GM20000 (cell line): ENCODE measurements at places on chromosomes 1 and 21.

DNA sequence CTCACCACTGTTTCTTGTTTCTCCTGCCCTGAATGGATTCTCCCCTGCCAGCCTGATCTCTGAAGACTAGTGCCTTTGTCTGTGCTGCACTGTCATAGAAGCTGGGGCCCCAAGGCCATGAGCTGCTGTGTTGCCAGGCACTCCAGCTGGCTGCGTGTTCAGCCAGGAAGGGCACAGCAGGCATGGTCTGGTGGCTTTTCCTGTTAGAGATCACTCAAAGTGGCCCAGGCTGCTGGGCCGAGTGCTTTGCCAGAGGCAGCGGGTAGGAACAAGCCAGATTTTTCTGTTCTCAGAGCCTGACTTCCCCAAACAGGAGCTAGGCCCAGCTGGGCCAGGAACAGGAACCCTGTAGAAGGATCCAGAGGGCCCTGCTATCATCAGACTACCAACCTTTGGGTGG is 5.2 kb downstream of the ADPRS start:
- no peak for DNase-seq

- no peak for DNase-seq
Measured at GRCh38 chr1:170414989-170415709, 116.8 kb upstream of the GORAB start.

- DNase-seq, result no peak
Measured at GRCh38 chr1:113538225-113538624, 147.9 kb downstream of the MAGI3 start.

GRCh38 chr21:23876925-23877558 is 1730.2 kb downstream of the MRPL39 start:
- DNase-seq, result no peak

- DNase-seq, result no peak
Measured at GRCh38 chr1:11930571-11931445, 3.7 kb upstream of the PLOD1 start.

- DNase-seq, result no peak
Measured at GRCh38 chr1:160674415-160674814, 27.6 kb upstream of the SLAMF1 start.

DNA sequence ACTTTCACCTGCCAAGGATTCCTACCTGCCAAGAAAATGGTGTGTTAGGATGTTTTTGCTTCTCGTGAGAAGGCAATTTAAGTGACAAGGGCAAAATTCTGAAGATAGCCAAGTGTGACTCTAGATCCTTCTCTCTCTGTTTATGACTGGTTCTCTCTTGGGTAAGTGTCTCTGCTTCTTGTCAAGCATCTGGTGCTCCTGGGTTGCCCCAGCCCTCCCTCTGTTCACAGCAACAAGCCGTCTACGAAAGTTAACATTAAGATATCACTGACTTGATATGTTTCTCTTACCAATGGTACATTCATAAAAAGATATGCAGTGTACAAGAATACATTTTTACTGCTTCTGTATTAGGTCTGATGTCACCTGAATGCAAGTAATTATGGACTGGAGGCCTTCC is 55.4 kb downstream of the PROX1 start:
- DNase-seq, result no peak

DNA sequence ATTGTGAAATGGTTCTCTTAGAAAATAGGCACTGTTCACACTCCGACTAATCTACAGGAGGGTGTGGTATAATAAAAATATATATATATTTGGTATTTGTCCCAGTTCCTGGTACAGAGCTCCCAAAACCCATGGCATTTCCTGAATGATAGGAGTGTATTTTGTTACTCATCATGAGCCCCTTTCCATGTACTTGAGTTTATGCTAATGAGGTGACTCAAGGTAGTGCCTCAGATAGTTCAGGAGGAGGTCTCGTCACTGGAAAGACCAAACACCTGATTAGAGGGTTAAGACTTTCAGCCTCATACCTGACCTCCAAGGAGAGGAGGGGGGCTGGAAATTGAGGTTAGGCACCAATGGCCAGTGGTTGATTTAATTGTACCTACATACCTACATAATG is 57.9 kb downstream of the TTC3 start:
- DNase-seq, result no peak

DNA sequence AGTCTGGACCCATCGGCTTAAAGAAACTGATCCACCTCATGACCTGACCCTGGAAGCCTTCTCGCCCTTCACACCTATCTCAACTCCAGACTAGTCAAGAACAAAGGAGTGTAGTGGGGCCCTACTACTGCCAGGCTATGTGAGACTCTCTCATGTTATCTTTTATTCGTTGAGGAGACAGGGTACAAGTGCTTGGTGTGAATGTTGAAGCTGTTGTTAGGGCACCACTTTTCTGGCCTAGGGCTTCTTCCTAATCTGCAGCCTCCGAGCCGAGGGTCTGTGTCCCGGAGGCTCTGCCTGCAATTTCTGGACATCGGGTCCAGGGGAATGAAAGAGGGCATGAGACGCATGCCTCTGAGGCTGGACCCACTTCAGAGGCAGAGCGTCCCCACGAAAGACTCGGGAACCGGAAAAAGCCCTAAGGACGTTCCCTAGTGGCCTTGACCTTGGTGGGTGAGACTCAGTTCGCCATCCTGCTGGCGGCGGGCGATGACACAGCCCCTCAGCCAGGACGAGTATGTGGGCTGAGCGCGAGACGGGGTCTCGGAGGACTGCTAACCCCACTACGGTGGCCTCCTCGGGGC is 671 bp downstream of the DNAJC11 start:
- no peak for DNase-seq

- no peak for DNase-seq
Measured at GRCh38 chr1:59698386-59698785, 116.4 kb upstream of the HOOK1 start.

DNA sequence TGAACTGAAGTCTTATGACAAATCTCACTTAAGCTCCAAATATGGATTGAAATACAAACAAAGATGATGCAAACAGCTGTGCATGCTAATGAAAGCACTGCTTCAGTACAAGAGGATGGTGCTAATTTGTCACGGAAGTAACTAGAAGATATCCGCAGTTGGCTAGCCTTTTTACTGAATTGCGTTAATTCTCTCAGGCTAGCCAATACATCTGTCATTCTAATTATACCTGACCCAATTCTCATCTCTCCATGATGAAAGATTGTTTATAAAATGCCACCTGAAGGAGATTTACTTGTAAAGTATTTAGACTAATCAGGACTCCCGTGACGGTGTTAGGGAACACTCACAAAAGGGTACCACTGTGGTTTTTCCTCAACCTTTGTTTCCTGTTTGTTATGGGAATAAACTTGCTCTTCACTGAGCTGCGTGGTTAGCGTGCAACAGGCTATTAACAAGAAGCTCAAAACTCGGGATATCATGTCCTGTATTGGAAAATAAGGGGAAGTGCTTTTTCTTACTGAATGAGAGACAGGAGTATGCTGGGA is 162.5 kb downstream of the APP start:
- no peak for DNase-seq

- no peak for DNase-seq
Measured at GRCh38 chr21:34850166-34850690, 181.4 kb downstream of the CLIC6 start.

GRCh38 chr1:223429821-223430220 is 36.6 kb downstream of the CCDC185 start:
- no peak for DNase-seq

- DNase-seq, result no peak
Measured at GRCh38 chr1:3625151-3625907, 514 bp downstream of the TPRG1L start.

DNA sequence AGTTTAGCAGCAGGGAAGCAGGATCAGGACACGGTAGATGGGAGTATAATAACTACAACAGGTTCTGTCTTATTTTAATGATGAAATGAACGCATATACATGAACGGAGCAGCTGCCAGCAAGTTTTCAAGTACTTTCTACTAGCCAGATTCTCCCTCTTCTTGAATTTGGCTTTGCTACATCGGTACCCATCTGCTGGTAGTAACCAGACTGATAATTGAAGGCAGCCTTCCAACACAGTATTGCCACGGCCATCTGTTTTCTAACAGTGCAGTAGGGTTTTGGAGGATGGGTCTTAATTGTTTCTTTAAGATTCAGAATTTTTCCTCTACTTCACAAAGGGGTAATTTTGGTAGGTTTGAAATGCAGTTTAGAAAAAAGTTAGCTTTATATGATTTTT is 33.4 kb downstream of the CENPF start:
- no peak for DNase-seq

- no peak for DNase-seq
Measured at GRCh38 chr1:98498651-98499050, 162.9 kb upstream of the SNX7 start.

DNA sequence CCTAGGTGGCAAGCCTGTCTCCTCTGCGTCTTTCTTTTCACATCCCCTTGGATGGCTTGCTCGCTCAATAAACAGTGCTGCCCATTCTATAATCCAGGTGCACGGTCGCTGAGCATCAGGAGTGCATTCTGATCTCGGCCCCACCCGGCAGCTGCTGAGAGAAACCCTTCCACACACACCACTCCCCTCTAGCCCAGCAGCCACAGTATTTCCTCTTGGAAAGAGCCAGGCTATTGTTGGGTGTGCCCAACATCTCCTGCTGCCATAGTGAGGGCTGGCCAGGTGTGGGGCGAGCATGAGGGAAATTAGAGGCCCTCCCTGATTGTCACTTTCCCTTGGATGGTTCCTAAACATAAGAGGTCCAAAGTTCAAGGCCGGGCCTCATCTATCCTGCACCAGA is 24.7 kb downstream of the GPA33 start:
- no peak for DNase-seq

DNA sequence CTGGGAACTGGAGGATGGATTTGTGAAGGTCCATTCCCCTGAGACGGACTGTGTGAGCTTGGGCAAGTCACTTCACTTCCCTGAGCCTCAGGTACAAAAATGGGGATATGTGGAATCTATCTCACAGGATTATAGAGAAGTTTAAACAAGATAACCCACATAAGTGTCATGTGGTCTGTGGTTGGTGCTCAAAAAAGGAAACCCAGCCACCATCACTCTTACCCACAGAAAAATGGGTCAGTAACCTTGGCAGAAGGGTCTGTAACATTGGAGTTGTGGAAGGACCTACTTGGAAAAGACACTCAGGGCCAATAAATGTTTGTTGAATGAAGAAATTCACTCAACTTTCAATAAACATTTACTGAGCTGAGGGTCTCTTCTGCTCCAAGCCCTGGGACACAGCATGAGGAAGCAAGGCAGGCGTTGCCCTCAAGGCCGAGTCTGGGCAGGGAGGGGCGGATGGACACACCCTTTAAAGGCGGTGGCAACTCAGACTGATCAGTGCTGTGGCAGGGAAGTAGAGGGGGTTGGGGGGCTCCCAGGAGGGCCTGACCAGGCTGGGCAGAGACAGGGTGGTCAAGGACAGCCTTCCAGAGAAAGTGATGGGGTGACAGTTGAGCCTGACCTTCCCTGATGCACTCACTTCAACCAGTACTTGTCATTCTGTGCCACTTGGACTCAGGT is 66.7 kb upstream of the ACOT11 start:
- no peak for DNase-seq

DNA sequence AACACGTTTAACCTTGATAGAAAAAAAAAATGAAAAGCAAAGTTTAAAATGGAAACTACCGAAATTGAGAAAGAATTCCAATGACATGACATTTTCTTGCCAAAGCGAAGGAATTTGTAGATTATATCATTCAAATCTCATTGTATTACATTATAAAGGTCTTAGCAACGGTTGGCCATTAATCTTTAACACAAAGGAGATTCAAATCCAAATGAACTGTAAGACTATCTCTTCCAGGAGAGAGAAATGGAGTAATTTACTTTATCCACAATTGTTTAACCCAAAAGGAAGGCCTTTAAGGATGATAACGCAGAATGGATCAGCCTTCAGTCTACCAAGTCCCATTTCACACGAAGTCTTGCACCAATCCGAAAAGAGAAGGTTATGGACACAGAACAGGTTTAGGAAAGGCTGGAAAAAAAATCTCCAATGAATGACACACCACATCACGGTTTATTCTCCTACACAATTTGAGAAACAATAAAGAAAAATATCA is 1.5 kb downstream of the ENAH start:
- DNase-seq, result no peak

DNA sequence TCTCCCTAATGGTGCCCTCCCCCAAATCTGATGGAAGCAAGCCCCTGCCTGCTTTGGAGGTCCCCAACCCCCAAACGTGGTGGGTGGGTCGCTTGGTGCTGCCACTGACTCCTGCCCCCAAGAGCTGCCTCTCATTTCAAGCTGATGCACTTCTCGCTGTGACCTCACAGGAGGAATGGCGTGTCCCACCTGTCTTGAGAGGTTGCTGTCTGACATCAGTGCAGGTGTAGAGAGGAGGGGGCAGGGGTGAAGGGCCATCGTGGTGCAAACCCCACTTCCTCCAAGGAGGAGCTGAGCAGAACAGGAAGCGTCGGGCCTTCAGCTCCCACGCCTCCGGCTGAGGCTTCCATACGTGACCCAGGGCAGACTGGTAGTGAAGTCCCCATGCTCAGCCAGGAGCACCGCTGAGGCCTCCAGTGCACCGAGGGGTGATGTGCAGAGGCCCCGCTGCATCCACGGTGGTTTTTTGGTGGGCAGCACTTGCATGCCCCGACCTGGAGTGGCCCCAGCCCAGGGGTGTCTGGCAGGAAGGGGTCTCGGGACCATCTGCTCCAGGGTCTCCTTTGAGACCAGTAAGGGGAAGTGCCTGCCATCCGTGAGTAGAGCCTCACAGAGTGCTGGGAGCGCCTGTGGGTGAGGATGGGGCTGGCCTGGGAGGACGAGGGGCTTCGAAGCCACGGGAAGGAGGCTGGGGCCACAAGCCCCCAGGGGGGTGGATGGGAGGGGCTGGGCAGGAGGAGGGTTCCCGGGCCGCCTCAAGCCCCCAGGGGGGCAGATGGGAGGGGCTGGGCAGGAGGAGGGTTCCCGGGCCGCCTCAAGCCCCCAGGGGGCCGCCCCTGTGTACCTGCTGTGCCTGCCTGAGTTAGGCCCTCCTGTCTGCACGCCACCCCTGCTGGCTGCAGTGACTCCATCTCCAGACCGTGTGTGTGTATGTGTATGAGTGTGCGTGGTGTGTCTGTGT is 39.8 kb downstream of the WDR4 start:
- DNase-seq, result peak; percentile 38

- DNase-seq, result no peak
Measured at GRCh38 chr1:1273209-1273511, 494 bp downstream of the UBE2J2 start.

DNA sequence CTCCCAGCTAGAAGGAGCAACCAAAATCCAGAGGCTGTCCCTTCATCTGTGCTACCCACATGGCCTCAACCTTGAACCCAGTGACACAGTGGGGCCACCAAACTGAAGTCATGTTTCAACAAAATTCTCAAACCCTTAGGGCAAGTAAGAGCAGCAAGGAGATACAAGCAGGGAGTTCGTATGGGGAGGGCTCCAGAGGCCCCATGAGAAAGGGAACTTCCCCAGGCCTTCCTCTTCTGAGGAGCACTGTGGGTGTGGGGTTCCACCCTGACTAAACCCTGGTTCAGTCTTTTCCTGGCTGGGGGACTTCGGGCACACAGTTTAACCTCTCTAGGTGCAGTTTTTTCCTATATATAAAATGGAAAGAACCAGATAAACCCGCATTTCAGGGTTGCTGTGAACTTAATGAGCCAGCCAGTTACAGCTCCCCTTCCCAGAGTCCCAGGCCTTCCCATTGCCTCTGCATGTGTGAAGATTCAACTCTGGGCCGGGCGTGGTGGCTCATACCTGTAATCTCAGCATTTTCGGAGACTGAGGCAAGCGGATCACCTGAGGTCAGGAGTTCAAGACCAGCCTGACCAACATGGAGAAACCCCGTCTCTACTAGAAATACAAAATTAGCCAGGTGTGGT is 8.0 kb upstream of the THEMIS2 start:
- peak; percentile 68 for DNase-seq
